ENCODE measurements at places on chromosomes 4 and X.

- DNase-seq: no peak
These were observed 33.4 kb downstream of the ARHGEF6 start for GRCh38 chrX:136747003-136747986.

- no peak for DNase-seq
These were observed 183.5 kb downstream of the MSL3 start for GRCh38 chrX:11941571-11941970.

GRCh38 chr4:108683479-108683878 is 33.1 kb downstream of the OSTC start:
- peak; percentile 67 for DNase-seq

GRCh38 chr4:8331575-8331955 is 62.0 kb downstream of the HTRA3 start:
- DNase-seq: no peak

DNA sequence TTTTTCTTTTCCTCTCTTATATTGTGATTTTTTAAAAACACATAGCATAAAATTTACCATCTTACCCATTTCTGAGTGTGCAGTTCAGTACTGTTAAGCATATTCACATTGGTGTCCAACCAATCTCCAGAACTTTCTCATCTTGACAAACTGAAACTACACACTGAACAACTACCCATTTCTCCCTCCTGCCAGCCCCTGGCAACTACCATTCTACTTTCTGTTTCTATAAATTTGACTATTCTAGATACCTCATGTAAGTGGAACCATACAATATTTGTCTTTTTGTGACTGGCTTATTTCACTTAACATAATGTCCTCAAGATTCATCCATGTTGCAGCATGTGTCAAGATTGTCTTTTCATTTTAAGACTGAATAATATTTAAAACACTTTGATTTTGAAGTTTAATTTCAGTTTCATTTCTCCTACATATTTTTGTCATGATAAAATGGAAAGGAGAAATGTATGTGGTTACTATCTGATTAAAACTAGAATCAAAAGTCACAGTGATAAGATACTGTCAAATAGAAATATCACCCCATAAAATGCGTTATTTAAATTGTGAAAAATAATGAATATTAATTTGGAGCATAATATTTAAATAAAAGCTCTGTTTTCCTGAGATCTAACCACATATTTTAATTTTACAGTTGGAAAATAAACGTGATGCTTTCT is 122.8 kb downstream of the DIPK2B start:
- DNase-seq: no peak

- DNase-seq: no peak
These were observed 38.1 kb upstream of the PDE5A start for GRCh38 chr4:119666653-119667091.

GRCh38 chr4:165118256-165118909 is 5.7 kb upstream of the TMEM192 start:
- no peak for DNase-seq

DNA sequence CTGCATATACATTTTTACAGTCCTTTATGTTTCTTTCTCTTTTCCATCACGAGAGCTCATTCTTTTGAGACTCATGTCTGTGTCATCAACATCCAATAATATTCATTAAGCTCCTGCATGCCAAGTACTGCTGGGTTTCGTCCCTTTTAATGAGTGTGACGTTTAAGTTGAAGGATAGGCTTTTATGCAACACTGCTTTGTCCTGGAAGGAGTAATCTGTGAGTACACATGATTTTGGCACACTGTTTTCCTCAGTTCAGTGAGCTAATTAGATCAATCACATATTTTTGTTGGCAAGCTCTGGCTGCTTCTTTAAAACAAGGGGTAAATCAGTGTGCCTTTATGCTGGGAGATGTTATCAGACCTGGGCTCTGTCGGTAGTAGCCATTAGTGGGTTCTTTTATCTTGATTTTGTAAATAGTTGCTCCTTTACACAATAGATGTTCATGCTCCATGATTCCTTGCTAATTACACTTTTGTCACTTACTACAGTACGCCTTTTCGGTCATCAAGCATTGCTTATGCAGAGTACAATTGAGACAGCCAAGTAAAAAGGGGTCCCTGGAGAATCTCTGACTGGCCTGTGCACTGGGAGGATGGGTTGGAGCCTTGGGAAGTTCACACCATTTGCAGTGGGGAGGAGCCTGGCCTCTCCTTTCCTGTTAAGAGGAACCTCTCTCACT is 132.6 kb downstream of the FHIP1A start:
- DNase-seq: peak; percentile 80

- peak; percentile 55 for DNase-seq
These were observed 3.1 kb downstream of the POLR2B start for GRCh38 chr4:56981795-56982201.

DNA sequence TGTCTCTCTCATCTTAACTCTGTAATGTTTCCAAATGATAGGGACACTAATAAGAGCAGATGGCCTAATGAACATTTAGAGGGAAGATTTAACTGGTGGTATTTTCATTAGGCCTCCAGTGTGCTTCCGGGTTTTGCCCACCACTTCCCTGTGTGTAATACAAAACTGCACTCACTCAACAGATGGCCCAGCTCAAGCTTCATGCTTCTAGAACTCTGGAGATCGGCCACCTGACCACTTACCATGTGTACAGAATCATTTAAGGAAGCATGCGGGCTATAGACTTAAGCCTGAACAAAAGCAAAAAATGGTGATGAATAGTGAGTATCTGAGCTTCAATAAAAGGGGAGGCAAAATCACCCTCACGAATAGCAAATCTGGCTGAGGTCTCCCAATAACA is 89.3 kb downstream of the SH2D1A start:
- no peak for DNase-seq

DNA sequence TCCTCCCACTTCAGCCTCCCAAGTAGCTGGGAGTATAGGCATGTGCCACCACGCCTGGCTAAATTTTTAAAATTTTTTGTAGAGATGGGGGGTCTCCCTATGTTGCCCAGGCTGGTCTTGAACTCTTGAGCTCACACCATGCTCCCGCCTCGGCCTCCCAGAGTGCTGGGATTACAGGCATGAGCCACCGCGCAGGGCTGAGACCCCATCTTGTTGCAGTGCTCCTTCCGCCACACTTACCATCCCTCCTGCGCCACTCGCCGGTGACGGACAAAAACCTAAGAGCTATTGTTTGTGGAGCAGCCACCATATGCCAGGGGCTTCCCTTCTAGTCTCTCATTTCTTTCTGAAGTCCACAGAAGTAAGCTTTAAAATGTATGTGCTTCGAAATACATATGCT is 34.5 kb downstream of the NSG1 start:
- DNase-seq: no peak

GRCh38 chr4:55345980-55346850 is at the start of gene SRD5A3:
Gene SRD5A3, plus strand, starts transcription at chr4:55346242. Its CDS starts 95 bp downstream, at chr4:55346337.
- DNase-seq: peak; percentile 81

DNA sequence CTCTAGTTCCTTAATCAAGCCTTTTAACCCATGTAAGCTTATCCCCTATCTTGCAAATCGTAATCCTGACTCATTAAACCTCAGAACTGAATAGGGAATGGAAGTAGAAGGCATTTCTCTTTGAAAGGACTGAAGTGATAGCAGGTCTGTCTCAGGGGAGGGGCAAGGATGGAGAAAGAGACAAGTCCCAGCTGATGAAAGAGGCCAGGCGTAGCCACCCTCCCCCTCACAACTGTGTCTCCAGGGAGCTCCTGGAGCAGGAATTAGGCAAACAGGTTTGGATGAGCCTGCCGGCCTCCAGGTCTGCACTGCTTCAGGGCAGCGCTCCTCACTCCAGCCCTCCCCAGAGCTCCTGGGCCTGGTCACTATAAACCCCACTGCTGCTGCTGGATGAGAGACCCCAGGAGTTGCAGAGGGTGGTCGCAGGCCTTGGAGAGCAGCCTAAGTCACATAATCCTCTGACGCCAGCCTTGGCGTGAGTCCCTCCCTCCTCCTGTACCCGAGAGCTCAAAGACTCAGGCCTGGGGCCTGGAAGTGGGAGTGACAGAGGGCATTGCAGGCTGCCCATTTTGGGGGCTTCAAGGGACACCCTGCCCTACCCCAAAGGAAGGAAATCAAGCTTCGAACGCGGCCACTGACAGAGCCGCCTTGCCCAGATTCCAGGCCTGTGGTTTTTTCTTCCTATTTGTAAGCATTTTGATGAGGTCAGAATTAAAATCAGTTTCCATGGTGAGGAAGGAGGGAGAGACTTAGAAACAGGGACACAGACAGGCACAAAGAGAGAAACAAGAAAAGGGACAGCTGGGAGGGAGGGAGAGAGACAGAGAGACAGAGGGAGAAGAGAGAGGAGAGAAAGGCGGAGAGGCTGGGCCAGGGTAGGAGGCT is 21.2 kb upstream of the MSX1 start:
- DNase-seq: no peak

DNA sequence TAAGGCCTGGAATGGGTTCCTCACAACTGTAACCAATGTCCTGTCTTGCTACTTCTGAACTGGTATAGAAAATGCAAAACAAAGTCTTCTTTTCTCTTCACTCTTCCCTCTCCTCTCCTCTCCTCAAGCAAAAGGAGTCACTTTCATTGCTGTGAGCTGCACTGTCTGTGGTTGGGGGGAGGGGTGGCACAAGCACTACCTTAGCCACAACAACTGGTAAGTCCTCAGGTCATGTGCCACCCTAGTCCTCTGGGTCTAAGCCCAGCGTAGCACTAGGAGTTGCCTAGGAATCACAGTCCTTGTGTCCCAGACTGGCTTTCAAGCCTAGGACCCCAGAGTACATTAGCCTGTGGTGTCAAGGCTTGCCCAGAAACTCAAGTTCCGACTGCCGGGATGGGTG is 859.3 kb upstream of the AMOT start:
- DNase-seq: no peak

DNA sequence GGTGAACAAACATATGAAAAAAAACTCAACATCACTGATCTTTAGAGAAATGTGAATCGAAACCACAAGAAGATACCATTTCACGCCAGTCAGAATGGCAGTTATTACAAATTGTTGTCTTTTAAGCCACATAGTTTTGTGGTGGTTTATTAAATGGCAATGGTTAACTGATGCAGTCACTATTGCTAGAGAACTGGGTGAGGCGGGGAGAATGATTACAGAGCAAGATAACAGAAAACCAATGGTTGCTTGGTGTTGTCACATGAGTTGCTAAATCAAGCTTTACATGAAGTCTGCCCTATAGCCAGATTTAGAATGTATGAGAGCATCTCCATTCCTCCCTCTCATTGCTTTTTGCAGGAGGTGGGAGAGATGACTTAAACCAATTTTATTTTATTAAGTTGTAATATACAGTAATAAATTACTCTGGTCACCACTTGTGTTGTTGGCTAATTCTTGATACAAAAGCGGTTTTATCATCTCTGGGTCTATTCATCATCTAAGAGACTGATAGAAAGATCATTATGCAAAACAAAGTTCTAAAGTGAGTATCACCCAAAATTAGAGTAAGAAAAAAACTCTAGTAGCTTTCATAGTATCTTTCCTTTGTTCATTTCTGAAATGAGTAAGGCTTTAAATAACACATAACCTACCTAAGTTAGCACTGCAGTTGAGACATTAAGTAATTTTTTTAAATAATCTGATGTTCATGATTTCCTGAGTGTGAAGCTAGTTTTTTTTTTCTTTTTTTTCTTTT is 859.5 kb downstream of the STIM2 start:
- DNase-seq: no peak

GRCh38 chr4:102174719-102175189 is 170.5 kb downstream of the SLC39A8 start:
- DNase-seq: peak; percentile 35

GRCh38 chr4:56048383-56048701 is 99.6 kb downstream of the CEP135 start:
- DNase-seq: peak; percentile 44

- no peak for DNase-seq
These were observed 322.2 kb downstream of the IQCM start for GRCh38 chr4:149493492-149493891.

- no peak for DNase-seq
These were observed 585.7 kb downstream of the IL15 start for GRCh38 chr4:142222127-142222526.

DNA sequence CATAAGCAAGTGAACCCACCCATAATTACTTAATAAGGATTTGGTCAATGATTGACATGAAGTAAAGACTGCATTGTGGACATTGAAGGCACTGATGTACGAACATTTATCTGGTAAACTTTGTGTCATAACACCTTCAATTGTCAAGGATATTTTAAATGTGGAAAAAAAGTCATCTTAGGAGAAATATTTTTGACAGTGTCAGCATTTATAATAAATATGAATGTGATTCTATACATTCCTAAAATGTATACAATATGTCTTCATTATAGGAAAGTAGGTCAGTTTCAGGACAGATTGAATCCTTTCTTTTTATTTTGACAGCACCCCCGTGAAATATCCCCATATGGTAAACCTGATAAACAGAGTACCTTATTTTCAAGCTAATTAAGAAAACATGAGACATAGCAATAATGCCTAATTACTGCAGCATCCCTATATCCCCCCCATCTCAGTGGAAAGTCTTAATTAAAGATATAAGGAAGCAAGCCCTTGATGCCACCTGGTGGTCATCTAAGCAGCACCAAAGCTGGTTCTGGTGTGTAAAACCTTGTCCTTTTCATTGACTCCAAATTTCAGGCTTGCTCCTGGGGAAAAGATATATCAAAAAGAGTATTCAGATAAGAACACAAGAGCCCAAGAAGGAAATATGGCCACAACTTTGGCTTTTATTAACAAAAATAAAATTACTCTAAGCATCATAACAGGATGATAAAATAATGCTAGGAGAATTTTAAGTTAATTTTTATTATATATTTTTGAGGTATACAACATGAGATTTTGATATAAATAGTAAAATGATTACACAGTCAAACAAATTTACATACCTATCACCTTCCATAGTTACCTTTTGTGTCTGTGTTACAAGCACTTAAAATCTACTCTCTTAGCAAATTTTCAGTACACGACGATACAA is 379.7 kb downstream of the TLL1 start:
- DNase-seq: peak; percentile 57

GRCh38 chrX:124592744-124593143 is 246.4 kb downstream of the SH2D1A start:
- no peak for DNase-seq

- DNase-seq: peak; percentile 16
These were observed 155.2 kb downstream of the SMIM20 start for GRCh38 chr4:26069218-26069617.

- no peak for DNase-seq
These were observed 24.8 kb downstream of the RTL9 start for GRCh38 chrX:110383414-110383813.

Measured in RKO (cell line).